Astrocyte of the spinal cord (primary cell): ENCODE measurements at places on chromosomes 3 and 15.

DNA sequence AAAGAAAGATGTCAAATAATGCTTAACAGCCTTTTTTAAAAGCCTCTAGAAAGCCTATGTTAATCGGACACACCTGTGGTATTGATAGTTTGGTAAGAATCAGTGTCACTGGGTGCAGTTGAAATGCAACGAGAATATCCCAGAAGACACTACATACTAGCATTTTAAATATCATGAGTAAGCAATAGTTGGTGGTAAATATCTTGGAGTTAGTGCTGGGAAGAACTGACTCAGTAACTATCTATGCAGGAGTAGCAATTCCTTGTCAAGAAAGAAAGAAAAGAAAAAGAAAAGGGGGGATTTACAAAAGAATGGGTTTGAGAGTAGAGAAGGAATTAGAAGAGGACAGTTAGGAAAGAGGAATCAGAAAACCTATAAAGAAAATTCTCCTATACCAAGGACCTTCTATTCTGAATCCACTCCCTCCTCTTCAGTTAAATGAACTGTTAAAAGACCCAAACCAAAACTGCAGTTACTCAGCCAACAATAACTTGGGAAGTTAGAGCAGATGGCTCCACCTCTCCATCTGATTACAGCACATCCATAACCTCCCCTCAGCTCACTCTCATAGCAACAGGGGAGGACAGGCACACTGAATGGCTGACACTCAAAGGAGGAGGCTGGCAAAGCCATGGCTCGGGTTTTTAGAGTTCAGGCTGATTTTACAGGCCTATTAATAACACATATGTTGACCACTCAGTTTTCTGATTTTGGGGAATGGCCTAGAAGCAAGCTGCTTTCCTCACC is 207.6 kb upstream of the MDFIC2 start:
- DNase-seq = peak; percentile 64

- no peak for DNase-seq
Observed at GRCh38 chr3:11523572-11524101, 120.1 kb downstream of the VGLL4 start.

- DNase-seq = no peak
Observed at GRCh38 chr3:56365905-56366640, 102.2 kb downstream of the ERC2 start.

DNA sequence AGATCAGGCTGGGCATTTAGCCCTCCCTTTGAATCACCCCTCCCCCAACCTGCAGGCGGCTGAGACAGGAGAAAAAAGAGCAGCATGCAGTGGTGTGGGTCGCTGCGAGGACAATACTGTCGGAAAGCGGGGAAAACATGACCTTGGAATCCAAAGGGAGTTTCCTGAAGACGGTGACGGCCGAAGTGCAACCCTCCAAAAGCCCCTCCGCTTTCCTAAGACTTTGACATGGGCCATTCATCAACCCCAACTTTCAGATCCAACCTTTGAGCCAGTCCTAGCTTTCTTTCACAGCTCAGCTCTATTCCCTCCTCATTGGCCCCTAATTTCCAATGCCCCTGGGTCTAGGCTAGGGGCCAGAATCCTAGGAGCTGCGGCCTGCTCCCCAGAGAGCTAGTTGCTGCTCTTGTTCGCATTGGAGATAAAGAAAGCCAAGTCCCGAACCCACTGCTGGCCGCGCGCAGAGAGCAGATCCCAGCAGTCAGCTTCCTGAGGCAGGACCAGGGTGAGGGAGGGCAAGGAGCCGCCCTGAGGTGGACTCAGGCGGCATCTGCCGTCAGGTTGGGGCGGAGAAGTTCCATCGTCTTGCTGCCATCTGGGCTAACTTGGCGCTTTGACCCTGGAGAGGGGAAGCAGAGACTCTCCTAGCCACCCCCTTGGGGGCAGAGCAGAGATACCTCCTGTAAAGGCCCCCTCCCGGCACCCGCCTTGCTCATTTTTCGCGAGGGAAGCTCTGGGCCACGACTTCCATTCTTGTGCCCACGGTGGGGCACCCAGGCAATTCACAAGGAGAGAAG is 914 bp downstream of the ZIC4 start:
- DNase-seq = peak; percentile 62

- DNase-seq = no peak
Observed at GRCh38 chr3:126390751-126391150, 4.0 kb upstream of the CFAP100 start.

DNA sequence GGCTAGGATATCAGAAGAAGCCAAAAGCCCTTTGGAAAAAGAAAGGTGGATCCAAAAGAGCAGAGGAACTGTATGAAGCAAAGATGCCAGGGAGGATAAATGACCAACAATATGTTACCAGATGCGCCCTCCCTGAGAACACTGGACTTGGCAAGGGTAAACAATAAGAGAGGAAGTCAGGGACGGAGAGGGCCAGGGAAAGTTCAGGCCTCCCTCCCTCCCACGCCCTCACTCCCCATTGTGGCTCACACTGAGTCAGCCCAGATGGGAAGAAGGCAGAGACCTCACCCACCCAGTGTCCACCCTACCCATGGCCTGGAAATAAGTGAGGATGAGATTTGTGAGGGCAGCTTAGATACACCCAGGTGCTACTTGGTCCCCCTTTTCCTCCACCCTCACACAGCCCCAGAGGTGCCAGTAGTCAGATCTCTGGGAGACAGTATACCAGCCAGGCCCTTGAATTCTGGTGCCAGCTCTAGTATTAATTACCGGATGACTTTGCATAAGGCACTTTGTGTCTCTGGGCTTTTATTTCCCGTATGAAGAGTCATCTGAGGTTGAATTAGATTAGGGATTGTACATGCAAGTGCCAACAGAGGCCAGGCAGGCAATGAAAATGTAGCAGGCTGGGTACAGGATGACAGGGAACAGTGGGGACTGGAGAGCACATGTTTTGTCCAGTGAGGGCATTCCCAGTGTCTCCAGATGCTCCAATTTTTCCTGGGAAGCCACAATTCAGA is 35.1 kb upstream of the FRMD4B start:
- no peak for DNase-seq

DNA sequence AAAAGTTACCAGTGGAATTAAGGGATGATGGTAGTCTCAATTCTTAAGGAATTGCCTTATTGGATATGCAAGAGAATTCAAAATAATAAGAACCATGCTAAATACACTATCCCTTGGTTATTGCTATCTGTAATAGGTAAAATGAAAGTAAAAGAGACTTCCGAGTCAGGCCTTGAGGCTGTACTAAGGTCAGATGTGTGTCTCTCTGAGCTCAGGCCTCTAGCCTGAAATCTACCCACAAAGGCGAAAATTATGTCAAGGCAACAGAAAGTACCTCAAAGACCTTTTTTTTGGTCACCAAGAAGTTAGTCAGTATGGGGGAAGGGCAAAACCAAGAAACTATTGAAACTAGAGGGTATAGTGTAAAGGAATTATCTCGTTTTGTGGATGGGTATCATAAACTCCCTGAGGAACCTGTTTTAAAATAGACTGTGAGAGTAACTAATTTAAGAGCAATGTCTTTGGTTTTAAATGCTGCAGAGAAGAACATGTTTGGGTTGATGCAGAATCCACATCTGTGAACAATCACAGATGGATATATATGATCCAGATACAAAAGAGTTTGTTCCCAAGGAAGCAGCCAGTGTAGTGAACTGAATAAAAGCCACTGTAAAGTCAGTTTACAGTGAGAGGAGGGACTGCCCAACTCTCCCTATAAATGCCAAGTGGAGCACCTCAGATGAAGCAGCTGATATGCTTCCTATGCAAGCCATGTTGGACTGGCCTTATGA is 382.3 kb upstream of the SEMA6D start:
- no peak for DNase-seq

DNA sequence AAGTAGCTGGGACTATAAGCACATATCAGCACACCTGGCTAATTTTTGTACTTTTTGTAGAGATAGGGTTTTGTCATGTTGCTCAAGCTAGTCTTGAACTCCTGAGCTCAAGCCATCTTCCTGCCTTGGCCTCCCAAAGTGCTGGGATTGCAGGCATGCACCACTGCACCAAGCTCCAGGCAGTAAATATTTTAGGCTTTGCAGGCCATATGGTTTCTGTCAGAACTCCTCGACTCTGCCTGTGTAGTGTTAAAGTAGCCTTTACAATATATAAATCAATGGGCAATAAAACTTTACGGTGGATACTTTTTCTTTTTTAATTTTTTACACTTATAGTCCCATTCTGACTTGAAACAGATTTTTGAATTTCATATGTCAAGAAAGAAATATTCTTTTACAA is 41.6 kb downstream of the DAG1 start:
- no peak for DNase-seq

- DNase-seq = no peak
Observed at GRCh38 chr15:69885173-69885955, 212.4 kb downstream of the TLE3 start.

DNA sequence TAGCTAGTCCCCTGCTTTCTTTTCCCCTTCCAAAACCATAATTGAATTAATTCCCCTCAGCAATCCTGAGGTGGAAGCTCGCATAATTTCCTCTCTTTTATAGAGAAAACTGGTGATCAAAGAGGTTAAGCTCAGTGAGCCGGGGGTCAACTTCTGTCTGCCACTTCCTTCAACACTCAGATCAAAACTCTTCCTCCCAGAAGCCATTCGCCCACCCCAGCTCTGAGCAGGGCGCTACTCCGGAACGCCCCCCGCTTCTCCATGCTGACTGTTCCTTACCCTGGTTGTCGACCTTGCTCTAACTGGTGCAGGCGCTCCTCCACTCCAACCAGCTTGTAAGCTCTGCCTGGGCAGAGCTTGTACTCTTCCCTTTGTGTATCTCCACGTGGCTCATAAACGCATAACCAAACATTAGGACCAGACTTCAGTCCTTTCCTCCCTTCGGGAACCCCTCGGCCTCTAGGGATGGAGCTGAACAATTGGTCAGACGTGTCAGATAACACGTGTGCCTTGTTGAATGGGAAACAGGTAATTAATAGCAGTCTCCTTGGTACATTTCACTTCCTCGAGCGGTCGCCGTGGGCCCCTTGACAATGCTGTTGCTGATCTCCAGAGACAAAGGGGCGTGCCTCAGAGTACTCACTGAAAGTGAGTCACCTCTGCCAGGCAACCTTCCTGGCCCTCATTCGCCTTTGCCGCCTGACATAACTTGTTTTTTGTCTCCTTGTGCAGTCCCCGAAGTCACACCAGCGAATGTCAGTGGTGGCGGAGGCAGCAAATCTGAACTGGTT is 71.8 kb downstream of the IL5RA start:
- DNase-seq = no peak

- no peak for DNase-seq
Observed at GRCh38 chr15:47003568-47003967, 713.7 kb upstream of the SEMA6D start.

GRCh38 chr3:46990573-46991374 is 11.3 kb downstream of the NBEAL2 start:
- no peak for DNase-seq

GRCh38 chr15:88031461-88031860 is 225.1 kb downstream of the NTRK3 start:
- no peak for DNase-seq

GRCh38 chr3:73432023-73432705 is 192.6 kb downstream of the PDZRN3 start:
- DNase-seq = peak; percentile 48
